Esophagus muscularis mucosa (tissue), 4 donors: ENCODE measurements at places on chromosomes 1 and 21.
A peak's percentile ranks its signal among the peaks of the same experiment; 100 is the strongest.

DNA sequence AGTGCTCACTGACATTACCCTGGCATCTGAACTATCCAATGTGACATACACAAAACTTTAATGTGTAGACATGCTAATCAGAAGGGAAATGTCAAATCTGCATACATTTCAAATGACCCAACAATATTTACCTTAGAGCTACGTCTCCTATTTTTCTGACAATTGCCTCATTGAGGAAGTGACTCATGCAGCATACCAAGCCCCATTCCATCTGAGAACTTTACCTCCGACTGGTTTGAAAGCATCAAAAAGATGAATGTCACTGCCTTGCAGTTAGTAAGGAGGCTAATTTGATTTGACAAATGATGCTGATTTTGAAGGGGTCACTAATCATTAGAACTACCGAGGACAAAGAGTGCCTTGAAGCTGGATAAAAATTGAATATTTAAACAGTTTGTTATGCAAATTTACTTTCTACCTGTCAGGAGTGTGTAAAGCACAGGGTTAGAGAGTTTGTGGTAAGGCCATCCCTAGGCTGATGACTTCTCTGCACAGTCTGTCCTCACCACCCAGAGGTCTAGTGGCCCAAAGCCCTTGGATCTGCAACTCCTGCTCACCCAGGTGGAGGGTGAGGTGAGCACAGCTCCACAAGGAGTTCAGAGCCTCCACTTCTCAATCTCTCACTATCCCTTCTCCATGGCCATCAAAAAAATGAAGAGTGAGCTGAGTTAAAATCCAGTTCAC is 500.3 kb upstream of the C1orf87 start:
- H3K27me3 ChIP-seq: no peaks in the 10 kb centered on the region
- no peaks in the 10 kb centered on the region for H3K36me3 ChIP-seq
- peaks cover 8% of the 10 kb centered on the region for H3K4me1 ChIP-seq
- no peak overlapping the region for H3K4me3 ChIP-seq
- H3K27ac ChIP-seq: no peak overlapping the region
- DNase-seq: no peak

DNA sequence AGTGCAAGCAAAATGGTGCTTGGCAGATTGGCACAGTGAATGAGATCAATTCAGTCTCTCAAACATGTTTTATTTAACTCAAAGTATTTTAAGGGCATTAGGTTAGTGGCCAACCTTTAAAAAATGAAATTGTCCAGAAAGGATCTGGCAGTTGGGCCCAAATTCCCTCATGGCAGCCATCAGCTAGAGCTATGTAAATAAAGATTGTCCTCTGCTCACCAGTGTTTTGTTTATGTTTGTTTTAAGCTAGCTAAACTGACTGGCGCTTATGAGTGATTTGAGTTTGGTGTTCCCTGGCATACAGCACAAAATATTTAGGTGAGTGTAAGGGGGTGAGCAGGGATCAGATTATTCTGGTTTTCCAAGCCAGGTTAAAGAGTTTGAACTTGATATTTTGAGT is 18.1 kb downstream of the HDAC1 start:
- no peak overlapping the region for H3K4me3 ChIP-seq
- DNase-seq: no peak
- H3K4me1 ChIP-seq: peaks cover 23% of the 10 kb centered on the region
- H3K27ac ChIP-seq: no peak overlapping the region

DNA sequence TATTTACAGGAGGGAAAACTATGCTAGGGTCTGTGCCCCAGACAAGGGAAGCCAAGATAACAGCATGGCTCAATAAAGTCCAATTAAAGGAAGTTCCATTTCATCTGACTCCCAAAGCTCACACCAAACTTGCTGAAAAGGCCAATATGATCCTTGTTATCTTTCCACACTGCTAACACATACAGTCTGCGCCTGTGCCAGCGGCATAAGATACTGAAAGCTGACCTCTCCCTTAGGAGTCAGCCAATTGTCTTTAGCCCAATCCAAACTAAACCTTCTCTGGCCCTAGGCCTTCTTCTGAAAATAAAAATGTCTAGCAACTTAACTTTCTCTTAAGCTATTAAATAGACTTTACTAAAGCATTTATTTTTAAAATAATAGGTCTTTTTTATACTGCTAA is 179.0 kb upstream of the PLD5 start:
- no peak for DNase-seq
- no peaks in the 10 kb centered on the region for H3K4me1 ChIP-seq
- H3K4me3 ChIP-seq: no peak overlapping the region

GRCh38 chr1:160558660-160559380 is 20.5 kb downstream of the CD84 start:
- H3K4me3 ChIP-seq: no peak overlapping the region
- no peaks in the 10 kb centered on the region for H3K36me3 ChIP-seq

DNA sequence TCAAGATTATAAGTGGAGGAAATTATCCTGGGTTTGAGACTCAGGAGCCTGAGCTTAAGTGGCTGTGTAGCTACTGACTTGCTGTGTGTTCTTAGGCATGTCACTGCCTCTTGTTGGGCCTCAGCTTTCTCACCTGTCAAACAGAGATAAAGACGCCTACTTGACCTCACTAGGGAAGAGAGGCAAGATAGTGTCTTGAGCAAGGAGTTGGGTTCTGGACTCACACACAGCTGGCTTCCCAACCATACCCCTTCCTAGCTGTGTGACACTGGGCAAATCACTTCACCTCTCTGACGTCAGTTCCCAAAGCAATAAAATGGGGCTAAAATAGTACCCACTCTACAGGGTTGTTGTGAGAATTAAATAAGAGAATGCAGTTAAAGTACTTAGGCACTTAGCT is 11.6 kb upstream of the EPB41 start:
- no peak overlapping the region for H3K27ac ChIP-seq
- no peak for DNase-seq
- H3K27me3 ChIP-seq: no peaks in the 10 kb centered on the region

DNA sequence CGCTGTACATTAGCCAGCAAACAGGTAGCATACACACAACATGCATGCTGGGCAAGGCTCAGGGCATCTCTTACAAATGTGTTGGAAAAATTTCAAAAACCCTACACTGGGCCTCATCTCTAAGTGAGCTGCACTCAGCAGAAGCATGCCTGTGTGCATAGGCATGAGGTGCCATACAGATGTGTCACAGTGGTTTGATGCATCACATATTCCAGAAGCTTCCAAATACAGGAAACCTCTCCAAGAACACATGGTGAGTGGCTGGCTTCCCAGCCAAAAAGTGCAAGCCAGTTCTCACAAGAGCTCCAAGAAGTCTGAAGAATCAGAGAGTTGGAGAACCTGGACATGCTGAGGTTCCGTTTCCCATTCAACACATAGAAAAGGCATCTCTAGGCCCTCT is 58.3 kb downstream of the CD46 start:
- peaks cover 100% of the 10 kb centered on the region for H3K4me1 ChIP-seq
- H3K4me3 ChIP-seq: no peak overlapping the region
- H3K27ac ChIP-seq: peak overlapping the region; percentile 99
- peaks cover 94% of the 10 kb centered on the region for H3K36me3 ChIP-seq
- peak; percentile 77 for DNase-seq
- H3K27me3 ChIP-seq: no peaks in the 10 kb centered on the region

DNA sequence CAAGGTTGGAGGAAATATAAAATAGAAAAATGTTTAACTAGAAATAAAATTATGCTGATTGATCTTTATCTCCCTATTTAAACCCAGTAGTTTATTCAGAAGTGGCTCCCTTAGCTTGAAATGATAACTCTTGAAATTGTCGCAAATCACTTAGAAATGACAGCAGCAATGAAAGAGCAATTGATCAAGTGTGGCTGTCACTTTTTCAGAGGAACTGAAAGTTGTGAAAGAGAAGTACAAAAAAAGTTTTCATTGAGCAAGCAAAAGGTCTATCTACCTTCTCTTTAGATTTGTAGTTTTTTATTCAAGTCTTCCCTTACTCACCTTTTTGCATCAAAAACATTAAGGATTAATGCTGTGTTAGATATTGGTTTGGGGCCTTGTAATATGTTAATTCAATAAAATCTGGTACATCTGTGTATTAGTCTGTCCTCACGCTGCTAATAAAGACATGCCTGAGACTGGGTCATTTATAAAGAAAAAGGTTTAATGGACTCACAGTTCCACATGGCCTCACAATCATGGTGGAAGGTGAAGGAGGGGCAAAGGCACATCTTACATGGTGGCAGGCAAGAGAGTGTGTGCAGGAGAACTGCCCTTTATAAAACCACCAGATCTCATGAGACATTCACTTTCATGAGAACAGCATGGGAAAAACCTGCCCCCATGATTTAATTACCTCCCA is 48.3 kb downstream of the LRRC8C start:
- no peak for DNase-seq
- no peak overlapping the region for H3K4me3 ChIP-seq
- no peaks in the 10 kb centered on the region for H3K36me3 ChIP-seq
- no peak overlapping the region for H3K27ac ChIP-seq

DNA sequence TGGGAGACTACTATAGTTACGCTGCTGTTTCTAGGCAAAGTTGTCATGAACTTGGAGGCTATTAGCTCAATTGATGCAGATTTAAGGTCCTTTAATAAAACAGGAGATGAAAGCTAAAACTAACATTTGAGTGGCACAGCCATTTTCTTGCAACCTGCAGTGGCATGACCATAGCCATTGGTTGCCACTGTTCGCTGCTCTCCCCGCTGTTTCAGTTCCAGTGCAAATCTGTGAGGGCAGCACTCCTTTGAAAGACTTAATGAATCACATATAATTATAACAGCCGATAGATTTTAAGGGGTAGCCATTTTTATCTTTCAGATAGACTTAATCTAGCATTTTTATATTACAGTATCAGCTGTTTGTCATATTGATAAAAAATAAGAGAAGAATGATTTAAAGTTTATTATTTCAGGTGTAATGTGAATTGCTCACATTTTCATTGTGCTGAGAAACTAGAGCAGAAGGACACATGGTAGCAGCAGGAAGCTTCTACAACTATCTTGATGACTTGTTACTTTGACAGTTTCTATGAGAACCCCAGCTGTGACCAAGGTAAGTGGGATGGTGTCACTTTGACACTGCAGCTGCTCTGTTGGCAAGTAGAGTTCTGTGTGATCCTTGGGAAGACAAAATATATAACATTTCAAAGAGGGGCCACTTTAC is 203.7 kb downstream of the PLA2G4A start:
- no peak for DNase-seq
- H3K27me3 ChIP-seq: no peaks in the 10 kb centered on the region
- H3K27ac ChIP-seq: no peak overlapping the region
- no peaks in the 10 kb centered on the region for H3K36me3 ChIP-seq
- no peaks in the 10 kb centered on the region for H3K4me1 ChIP-seq

DNA sequence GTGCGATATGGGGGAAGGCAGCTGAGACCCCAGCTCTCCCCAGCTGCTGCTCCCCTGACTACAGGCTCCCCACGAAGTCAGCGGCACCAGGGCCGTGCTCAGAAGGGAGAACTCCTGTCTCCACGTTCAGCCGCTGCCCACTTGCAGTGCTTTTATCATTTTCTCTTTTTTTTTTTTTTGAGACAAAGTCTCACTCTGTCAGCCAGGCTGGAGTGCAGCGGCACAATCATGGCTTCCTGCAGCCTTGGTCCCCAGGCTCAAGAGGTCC is 933 bp upstream of the FTCD start:
- peaks cover 14% of the 10 kb centered on the region for H3K4me1 ChIP-seq
- H3K27ac ChIP-seq: no peak overlapping the region
- no peak overlapping the region for H3K4me3 ChIP-seq
- H3K36me3 ChIP-seq: peaks cover 13% of the 10 kb centered on the region
- no peak for DNase-seq

DNA sequence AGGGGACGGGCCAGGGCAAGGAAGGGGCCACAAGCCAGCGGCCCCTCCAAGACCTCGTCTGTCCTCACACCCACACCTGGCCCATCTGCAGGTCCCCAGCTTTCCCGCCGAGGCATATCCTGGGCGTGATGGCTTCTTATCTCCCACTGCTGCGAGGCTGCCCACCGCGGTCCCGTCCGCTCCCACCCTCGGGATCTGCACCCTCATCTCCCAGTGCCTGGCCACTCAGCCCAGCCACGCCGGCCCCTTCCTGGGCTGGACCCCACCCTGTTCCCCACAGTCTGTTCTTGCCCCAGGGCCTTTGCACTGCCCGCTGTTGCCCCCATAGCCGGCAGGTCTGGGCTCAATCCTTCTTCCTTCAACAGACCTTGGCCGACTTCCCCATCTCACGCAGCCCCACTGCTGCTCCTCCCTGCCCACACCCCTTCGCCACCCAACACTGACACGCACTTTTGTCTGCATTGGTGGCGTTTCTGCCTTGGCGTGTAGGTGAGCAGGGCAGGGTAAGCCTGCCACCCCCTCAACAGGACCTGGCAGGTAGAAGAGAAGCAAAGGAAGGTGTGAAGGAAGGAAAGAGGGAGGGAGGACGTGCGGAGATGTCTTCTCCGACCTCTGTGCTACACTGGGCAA is 4.4 kb upstream of the TTC34 start:
- no peaks in the 10 kb centered on the region for H3K4me1 ChIP-seq
- H3K27me3 ChIP-seq: peaks cover 7% of the 10 kb centered on the region
- H3K4me3 ChIP-seq: no peak overlapping the region
- DNase-seq: no peak
- H3K27ac ChIP-seq: no peak overlapping the region

DNA sequence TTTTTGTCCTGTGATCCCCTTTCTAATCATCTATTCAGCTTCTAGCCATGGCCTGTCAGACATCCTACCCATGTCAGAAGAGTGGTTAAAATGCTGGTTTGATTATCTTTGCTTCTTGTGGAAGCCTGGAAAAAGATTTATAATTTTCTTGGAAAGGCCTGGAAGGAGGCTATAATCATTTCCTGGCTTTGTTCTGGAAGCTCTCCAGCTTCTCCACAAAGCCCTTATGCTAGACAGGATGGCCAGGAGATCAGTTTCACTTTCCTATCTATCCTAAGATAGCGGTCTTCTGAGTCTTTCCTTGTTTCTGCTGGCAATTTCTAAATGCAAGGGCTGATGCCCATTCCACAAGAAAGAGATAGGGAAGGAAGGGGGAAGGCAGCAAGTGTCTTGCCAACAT is 90.9 kb upstream of the SLC44A3 start:
- H3K27ac ChIP-seq: no peak overlapping the region
- peak; percentile 8 for DNase-seq
- H3K36me3 ChIP-seq: no peaks in the 10 kb centered on the region
- H3K27me3 ChIP-seq: no peaks in the 10 kb centered on the region

GRCh38 chr1:226002667-226003501 is 3.7 kb upstream of the SDE2 start:
- H3K36me3 ChIP-seq: no peaks in the 10 kb centered on the region
- DNase-seq: no peak
- H3K27ac ChIP-seq: peak overlapping the region; percentile 71
- H3K27me3 ChIP-seq: no peaks in the 10 kb centered on the region
- H3K4me1 ChIP-seq: peaks cover 26% of the 10 kb centered on the region

DNA sequence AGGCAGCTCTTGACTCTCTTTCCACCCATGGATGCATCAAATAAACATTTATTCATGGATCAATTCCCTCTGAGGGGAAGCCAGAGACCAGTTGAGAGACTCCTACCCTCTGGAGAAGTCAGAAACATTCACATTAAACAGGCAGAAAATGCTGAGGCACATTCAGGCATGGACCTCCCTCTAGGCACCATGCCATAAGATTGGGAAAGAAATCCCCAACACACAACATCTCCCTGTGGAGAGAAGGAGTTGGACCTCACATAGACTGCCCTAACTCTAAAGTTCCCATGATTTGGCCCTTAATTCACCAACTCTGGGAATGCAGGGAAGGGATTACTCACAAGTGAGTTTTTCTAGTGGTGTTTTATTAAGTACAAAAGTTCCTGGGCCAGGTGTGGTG is 415.3 kb upstream of the C1orf87 start:
- no peaks in the 10 kb centered on the region for H3K4me1 ChIP-seq
- no peak overlapping the region for H3K4me3 ChIP-seq
- no peaks in the 10 kb centered on the region for H3K36me3 ChIP-seq
- no peaks in the 10 kb centered on the region for H3K27me3 ChIP-seq
- DNase-seq: no peak
